ENCODE measurements at places on chromosomes 4 and X.

- DNase-seq, result no peak
These were observed 40.5 kb downstream of the PAGE2 start for GRCh38 chrX:55129361-55129760.

DNA sequence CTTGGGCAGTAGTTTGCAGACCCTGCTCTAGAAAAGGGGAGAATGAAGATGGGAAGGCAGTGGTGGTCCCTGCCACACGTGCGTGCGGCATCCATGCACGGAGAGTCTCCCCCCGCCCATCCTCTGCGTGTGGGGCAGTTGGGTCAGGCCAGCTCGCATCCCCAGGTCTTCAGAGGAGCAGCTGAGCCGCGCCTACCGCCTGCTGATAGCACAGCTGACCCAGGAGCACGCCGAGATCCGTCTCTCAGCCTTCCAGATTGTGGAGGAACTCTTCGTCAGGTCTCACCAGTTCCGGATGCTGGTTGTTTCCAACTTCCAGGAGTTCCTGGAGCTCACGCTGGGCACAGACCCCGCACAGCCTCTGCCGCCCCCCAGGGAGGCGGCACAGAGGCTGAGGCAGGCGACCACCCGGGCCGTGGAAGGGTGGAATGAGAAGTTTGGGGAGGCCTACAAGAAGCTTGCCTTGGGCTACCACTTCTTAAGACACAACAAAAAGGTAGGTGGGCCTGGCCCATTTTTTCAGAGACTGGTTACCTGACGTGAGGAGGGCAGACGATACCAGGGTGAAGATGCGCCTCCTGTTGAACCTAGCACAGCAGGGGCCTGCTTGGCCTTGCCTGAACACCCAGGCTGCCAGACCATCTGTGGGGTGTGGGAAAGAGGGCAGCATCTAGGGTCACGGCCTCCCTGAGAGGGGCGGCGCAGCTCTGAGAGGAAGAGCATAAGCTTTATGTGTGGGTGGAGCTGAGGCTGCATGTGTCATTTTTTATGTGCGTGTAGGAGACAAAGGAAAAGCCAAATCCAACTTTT is 2.6 kb downstream of the UVSSA start:
- no peak for DNase-seq

DNA sequence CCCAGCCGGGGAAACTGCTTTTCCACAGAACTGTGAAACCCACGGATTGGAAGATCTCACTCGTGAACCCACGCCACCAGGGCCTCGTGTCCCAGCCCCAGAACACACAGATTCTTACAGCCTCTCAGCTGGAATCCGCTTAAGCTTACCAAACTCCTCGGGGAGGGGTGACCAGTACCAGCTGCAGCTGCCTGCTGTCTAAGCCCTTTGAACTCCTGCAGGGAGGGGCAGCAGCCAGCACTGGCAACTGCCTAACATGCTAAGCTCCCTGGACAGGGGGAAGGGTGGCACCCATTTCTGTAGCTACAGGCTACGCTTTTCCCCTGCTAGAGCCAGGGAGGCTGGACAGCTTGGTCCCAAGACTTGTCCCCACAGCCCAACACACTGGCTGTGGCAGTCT is 38.4 kb downstream of the TBL1X start:
- DNase-seq, result no peak

DNA sequence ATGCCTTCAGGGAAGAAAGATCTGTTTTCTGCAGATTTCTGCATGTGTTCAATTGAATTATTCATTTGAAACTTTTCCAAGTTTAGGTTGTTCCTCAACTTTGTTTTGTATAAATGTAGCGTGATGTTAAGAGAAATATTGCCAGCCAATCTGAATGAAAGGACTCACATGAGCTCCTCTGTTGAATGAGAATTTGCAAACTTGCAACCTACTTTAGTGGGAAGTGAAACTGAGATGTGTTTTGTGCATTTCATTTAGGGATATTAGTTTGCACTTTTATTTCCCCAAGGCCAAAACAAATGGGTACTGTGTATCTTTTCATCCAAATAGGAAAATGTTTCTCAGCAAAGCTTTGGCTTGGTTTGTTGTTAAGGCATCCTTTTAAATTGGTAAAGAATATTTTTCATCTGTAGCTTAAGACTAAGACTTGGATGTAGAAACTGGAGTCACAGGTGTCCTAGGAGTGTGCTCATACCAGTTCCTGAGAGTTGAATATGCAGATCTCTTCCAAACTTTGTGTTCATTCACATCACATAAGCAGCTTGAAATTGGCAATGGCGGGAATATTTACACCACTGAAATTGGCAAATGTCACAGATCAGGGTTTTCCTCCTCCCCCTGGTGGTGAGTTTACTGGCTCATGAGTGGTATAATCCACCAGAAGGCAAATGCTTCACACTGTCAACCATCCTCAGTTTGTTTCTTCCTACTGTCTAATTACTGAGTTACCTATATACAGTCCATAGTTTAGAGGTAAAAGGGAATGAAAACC is 193.6 kb upstream of the BANK1 start:
- peak; percentile 17 for DNase-seq

DNA sequence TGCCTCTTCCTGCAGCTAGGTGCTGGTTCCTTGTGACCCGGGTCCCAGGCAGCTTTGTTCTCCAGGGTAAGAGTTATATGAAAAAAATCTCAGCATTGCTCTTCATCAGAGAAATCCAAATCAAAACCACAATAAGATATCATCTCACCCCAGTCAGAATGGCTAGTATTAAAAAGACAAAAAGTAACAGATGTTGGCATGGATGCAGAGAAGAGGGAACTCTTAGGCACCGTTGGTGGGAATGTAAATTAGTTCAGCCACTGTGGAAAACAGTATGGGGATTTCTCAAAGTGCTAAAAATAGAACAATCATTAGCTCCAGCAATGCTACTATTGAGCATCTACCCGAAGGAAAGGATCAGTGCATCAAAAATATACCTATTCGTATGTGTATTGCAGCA is 61.5 kb downstream of the SORCS2 start:
- DNase-seq, result no peak

- no peak for DNase-seq
These were observed at the start of gene HSD17B13 for GRCh38 chr4:87322754-87323153. TSS of gene HSD17B13 (minus strand) at chr4:87322882. CDS start at chr4:87322841, 41 bp downstream.

DNA sequence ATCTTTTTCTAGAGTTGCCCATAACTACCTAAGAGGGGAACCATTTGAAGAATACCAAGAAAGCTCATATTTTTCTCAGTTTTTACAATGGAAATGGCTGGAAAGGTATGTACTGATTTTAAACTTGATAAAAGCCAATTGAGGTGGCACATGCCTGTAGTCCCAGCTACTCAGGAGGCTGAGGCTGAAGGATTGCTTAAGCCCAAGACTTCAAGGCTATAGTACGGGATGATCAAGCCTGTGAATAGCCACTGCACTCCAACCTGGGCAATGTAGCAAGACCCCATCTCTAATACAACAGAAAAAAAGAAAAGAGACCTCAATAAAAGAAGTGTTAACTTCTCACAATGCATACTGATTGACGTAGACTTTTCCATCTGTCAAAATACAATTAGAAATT is 44.4 kb downstream of the GRK4 start:
- no peak for DNase-seq

GRCh38 chr4:88257726-88258125 is 26.6 kb downstream of the PPM1K start:
- DNase-seq, result no peak
